ENCODE measurements at places on chromosomes 11 and 22. TPM values are rescaled to one million over a fixed set of nuclear protein-coding genes. Genes with fewer than 3 reads are reported as not detected.

ARHGAP20 gene
- 0.19 TPM for total RNA-seq

OR56A1 gene
- total RNA-seq = not detected

DNAJB7 gene
- not detected for total RNA-seq

GVQW3 gene
- total RNA-seq = 0.97 TPM

INS gene
- total RNA-seq = not detected

ANAPC15 gene
- total RNA-seq = 46.4 TPM

BEST1 gene
- 1.1 TPM for total RNA-seq

UCP3 gene
- 0.54 TPM for total RNA-seq

ZNF214 gene
- 0.67 TPM for total RNA-seq

SLC22A8 gene
- not detected for total RNA-seq

TMEM123 gene
- total RNA-seq = 50.6 TPM

OR8A1 gene
- not detected for total RNA-seq

CYTH4 gene
- total RNA-seq = 8.0 TPM

BCO2 gene
- 67.8 TPM for total RNA-seq

P4HA3 gene
- 0.54 TPM for total RNA-seq

APOBEC3B gene
- 0.54 TPM for total RNA-seq

PAFAH1B2 gene
- total RNA-seq = 68.9 TPM

MIOX gene
- total RNA-seq = not detected

ST14 gene
- 0.65 TPM for total RNA-seq

XKR3 gene
- total RNA-seq = not detected

ACR gene
- 0.40 TPM for total RNA-seq

TMEM45B gene
- total RNA-seq = 0.11 TPM

CD3D gene
- 0.62 TPM for total RNA-seq

OPCML gene
- 0.27 TPM for total RNA-seq

OR8J3 gene
- total RNA-seq = not detected

C11orf54 gene
- total RNA-seq = 19.9 TPM

KRTAP5-11 gene
- not detected for total RNA-seq

HEPN1 gene
- total RNA-seq = not detected

CRYBB2 gene
- total RNA-seq = not detected

LRRN4CL gene
- 2.9 TPM for total RNA-seq

BET1L gene
- 24.9 TPM for total RNA-seq

PRR33 gene
- total RNA-seq = 0.75 TPM

MLC1 gene
- total RNA-seq = 0.13 TPM

RELT gene
- 3.8 TPM for total RNA-seq

ANO9 gene
- 0.38 TPM for total RNA-seq

ADAMTS15 gene
- 8.5 TPM for total RNA-seq

JAML gene
- 5.4 TPM for total RNA-seq

AIFM3 gene
- 0.54 TPM for total RNA-seq

CD248 gene
- 9.7 TPM for total RNA-seq

EMID1 gene
- total RNA-seq = 1.3 TPM

SCN2B gene
- 20.0 TPM for total RNA-seq

BTG4 gene
- total RNA-seq = not detected

STK33 gene
- 24.8 TPM for total RNA-seq

Data from cardiac septum (tissue), 1 donor.